ENCODE measurements at places on chromosomes 4 and X.

DNA sequence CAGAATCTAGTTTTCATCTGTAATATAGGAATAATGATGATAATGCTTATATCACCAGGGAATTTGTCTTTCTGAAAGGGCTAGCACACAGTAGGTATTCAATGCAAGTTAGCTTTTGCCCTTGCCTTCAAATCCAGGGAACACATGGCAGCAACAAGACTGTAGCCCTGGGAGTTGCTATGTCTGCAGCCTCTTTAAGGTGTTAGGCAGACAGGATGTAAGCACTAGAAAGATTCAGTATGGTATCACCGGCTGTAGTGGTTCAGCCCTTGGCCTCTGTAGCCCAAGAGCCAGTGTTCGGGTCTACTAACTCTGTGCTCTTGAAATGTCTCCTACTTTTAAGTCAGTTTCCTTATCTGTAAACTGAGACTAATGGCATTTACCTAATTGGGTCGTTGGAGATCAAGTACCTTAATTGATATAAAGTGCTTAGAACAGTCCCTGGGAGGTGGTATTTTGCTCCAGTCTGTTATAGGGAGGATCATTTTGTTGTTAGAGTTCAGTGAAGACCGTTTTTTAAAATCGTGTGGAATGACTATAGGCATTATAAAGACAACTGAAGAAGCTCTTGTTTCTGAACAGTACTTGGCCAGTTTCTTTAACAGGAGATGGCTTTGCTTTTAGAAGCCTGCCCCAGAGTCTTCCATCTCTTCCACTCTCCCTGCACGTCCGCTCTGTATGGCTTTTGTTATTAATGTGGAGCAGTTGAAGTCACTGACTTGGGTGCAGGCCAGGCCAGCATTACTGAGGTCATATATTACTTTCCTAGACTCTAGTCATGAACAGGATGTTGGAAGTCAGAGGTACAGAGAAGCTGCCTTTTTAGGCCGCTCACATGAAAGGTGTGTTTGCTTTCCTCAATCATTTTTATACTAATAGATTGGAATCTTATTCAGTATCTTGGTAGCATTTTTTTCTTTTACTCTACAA is 44.8 kb downstream of the GAB1 start:
- no peak for DNase-seq

- no peak for DNase-seq
Measured at GRCh38 chr4:2141762-2142451, 82.8 kb downstream of the NAT8L start.

GRCh38 chrX:49137492-49137891 is 14.0 kb upstream of the GPKOW start:
- DNase-seq, result no peak

GRCh38 chr4:123325241-123325681 is 71.3 kb upstream of the SPRY1 start:
- no peak for DNase-seq

DNA sequence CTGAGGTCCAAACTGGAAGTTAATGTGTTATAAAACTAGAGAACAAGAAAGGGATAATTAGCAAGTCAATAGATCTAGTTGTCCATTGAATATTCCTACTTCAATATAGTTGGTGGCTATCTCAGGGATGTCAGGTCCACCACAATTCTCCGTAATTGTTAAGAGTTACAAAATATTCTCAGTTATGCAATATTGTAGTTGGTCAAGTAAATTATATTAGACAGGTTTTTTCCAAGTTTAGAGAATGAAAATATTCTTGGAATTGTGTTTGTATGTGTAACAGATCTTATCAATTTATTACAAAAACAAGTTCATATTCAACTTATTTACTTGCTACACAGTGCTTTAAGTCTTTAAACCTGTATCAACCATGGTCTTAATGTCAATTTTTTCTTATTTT is 547.4 kb downstream of the SPRY1 start:
- no peak for DNase-seq

- DNase-seq, result no peak
Measured at GRCh38 chr4:33422656-33423055, 2702.5 kb downstream of the PCDH7 start.

- DNase-seq, result no peak
Measured at GRCh38 chr4:1294424-1294823, 4.7 kb downstream of the MAEA start.

DNA sequence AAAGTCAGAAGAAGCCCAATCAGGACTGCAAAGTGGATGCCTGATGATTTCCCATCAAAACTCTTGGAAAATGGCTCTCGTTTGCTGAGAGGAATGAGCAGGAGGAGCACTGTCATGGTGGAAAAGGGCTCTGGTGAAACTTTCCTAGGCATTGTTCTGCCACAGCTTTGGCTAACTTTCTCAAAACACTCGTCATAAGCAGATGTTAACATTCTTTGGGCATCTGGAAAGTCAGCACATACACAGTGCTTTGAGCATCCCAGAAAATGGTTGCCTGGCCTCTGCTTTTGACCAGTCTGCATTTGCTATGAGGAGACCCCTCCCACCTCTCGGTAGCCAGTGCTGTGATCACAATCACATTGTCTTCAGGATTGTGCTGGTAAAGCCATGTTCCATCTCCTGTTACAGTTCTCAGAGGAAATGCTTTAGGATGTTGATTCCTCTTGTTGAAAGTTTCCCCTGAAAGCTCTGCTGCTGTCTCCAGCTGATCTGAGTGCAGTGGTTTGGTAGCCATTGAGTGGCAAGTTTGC is 25.2 kb upstream of the TBC1D14 start:
- no peak for DNase-seq

- DNase-seq, result no peak
Measured at GRCh38 chrX:55451626-55451989, 319 bp upstream of the MAGEH1 start.

GRCh38 chr4:75892508-75892907 is 9.7 kb downstream of the PPEF2 start:
- DNase-seq, result no peak

DNA sequence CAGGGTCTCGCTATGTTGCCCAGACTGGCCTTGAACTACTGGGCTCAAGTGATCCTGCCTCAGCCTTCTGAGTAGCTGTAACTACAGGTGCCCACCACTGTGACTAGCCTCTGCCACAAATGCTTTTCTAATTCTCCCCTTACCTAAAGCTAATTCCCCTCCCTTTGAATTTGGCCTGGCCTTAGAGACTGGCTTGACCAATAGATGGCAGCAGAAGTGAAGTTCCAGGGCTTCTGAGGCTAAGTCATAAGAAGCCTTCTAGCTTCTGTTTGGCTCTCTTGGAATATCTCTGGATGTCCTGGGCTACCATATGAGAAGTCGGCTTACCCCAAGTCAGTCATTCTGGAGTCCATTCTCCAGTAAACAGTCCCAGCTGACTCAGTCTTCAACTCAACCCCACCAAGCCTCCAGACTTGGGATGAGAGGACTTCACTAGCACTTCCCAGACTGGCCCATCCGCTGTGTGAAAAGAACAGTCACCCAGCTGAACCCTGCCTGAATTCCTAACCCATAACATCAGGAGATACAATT is 61.0 kb downstream of the HPRT1 start:
- no peak for DNase-seq

GRCh38 chr4:23484689-23485088 is 405.2 kb downstream of the PPARGC1A start:
- DNase-seq, result no peak

DNA sequence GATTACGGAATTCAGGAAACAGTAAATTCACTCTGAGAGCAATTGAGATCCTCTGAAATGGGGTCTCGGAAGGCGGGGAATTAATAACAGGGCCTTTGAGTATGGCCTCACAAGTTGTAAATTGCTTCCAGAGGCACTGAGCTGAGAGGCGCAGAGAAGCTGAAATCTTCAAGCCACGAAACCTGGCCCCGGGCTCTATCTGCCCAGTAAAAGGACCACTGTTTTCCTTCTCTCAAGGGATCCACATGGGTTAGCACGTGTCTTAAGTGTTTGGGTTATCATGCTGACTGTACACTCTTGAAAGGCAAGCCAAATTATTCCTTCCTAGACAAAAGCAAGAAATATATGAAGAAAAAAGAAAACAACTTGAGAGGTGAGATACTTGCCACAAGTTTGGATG is 1012.9 kb upstream of the FTHL17 start:
- no peak for DNase-seq

DNA sequence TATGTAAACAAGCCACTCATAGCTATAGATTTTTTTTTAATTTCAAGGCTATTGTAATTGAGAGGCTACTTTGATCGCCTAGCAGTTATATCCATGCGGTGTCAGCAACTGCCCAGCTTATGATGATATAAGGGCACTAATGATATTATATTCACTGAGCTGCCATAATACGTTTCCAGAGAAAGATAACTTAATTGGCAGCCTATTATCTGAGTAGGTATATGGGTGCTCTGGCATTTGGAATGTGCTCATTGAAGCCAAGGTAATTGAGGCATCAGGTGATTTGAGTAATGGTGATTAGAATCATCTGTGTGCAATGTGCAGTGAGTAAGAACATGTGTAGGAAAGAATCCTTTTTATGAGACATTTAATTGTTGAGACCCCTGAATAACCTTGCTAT is 490.0 kb downstream of the CENPC start:
- DNase-seq, result no peak

GRCh38 chr4:13527981-13528820 is 16.1 kb downstream of the NKX3-2 start:
- no peak for DNase-seq

- DNase-seq, result no peak
Measured at GRCh38 chrX:46850771-46851170, 13.9 kb downstream of the RP2 start.

GRCh38 chr4:2011583-2011982 is 2.8 kb upstream of the NELFA start:
- DNase-seq, result no peak

GRCh38 chr4:140112576-140112975 is 41.4 kb downstream of the MAML3 start:
- no peak for DNase-seq

GRCh38 chrX:55056820-55057674 is 17.8 kb upstream of the PAGE2B start:
- no peak for DNase-seq

DNA sequence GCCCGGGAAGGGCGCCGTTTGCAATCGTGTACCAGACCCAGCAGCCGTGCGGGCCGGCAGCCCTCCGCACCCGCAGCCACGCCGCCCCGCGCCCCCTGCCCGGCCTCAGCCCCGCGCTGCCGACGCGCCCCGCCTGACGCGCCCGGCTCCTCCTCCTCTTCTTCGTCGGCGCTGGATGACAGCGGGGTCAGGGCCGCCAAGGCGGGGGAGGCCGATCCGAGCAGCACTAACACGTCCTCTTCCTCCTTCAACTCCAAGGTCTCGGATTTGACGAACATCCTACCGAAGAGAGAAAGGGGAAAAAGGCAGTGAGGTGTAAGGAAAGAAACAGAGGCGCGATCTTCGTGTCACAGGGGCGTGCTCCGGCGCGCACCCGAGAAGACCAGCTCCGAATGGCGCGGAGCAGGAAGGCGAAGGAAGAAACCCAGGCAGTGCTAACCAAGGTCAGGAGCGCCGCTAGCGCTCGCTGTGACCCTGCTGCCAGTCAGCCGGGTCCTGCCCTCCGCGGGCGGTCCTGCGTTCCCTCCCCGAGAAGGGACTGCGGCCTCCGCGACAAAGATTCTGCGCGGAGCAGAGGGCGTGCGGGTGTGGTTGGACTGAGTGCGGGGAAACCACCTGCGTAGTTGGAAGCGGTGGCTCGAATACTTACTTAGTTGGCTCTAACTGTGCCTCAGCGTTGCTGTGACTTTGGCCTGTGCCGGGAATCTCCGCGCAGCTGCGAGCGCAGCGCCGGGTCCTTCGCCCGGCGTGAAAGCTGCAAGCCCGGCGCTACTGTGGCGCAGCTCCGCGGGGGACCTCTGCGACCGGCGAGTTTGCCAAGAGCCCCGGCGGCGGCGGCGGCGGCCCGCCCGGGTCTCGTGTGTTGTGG is 548 bp downstream of the NEUROG2 start:
- DNase-seq, result no peak

DNA sequence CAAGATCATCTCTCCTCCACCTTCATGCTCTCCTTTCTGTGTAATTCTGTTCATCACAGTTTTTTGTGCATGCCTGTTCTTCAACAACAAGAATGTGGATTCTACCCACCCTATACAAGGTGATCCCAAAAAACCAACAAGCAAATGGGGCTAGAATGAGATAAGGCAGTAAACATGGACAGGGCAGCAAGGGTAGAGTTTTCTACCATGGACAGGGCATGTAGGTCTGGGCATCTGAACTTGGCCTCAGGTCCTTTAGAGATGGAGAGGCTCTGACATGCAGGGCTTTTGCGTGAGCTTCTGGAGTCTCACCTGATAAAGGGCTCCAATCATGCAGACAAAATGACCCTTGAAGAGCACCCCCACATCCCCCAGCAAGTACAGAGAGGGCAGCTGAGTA is 36.4 kb downstream of the MAP7D2 start:
- DNase-seq, result no peak

GRCh38 chr4:123589301-123589700 is 192.7 kb downstream of the SPRY1 start:
- no peak for DNase-seq

- no peak for DNase-seq
Measured at GRCh38 chr4:14607578-14607977, 394.7 kb upstream of the CPEB2 start.

DNA sequence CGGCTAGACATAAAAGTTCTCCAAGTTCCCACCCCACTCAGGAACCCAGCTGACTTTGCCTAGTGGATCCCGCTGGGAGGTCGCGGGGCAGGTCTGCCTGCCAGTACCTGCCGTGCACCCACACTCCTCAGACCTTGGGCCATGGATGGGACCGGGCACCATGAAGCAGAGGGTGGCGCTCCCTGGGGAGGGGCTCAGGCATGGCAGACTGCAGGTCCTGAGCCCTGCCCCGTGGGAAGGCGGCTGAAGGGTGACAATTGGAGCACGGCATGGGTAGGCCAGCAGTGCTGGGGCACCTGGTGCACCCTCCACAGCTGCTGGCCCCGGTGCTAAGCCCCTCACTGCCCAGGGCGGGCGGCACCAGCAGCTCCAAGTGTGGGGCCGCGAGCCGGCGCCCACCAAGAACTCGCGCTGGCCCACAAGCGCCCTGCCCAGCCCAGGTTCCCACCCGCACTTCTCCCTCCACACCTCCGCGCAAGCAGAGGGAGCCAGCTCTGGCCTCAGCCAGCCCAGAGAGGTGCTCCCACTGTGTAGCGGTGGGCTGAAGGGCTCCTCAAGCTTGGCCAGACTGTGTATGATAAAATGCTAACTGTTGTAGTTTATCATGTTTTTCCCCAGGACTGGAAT is 63.1 kb downstream of the UGT2A2 start:
- no peak for DNase-seq

DNA sequence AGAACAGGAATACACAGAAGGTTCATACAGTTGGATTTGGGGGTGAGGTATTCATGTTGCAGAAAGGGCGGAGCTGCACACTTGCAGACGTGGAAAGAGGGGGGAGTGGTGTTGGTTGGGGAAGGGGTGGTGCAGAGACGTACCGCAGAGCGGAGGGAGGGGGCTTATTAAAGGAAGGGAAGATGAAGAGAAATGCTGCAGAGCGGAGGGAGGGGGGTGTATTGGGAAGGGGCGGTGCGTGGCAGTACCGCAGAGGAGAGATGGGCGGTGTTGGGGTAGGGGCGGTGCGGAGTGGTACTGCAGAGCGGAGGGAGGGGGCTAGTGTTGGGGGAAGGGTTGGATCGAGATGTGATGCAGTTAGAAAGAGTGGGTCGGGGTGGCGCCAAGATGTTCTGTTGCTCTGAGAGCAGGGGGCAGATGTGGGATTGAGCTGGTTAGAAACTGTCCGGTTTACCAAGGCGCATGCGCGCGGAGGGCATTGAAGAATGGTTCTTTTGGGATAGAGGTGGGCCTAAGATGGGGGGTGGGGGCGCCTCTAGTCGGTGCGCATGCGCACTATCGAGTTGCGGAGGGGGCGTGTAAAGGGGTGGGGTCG is 900 bp downstream of the TRO start:
- peak; percentile 21 for DNase-seq
